Subcutaneous preadipocyte (primary cell): ENCODE measurements at places on chromosomes 3 and 15. TPM values are rescaled to one million over a fixed set of nuclear protein-coding genes. Genes with fewer than 3 reads are reported as not detected.

WDR72 gene
- total RNA-seq: not detected in 2 replicates

ABI3BP gene
- 74.2 and 93.6 TPM in 2 replicates for total RNA-seq

C15orf61 gene
- total RNA-seq: 5.3 and 5.5 TPM in 2 replicates

ABHD17C gene
- total RNA-seq: 4.4 and 4.7 TPM in 2 replicates

SPATA12 gene
- total RNA-seq: not detected in 2 replicates
